ENCODE measurements at places on chromosomes 5 and 9.

DNA sequence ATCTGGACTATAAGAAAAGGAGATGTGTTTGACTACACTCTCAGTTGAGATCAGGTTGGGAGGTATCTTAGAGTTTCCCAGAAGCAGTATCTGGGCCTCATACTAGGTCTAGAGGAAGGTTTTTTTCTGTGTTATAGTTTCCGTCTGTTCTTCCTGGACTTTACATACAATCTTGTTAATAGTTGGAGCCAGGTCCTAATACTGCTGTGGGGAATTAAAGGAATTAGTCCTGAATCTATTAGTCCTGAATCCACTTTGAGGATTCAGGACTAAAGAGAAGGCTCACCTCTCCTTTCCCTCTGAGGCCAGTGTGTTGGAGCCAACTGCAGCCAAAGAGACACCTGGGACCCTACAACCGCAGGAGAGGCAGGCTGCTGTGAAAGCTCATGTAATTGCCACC is 445.7 kb upstream of the CLINT1 start:
- no peak for DNase-seq

DNA sequence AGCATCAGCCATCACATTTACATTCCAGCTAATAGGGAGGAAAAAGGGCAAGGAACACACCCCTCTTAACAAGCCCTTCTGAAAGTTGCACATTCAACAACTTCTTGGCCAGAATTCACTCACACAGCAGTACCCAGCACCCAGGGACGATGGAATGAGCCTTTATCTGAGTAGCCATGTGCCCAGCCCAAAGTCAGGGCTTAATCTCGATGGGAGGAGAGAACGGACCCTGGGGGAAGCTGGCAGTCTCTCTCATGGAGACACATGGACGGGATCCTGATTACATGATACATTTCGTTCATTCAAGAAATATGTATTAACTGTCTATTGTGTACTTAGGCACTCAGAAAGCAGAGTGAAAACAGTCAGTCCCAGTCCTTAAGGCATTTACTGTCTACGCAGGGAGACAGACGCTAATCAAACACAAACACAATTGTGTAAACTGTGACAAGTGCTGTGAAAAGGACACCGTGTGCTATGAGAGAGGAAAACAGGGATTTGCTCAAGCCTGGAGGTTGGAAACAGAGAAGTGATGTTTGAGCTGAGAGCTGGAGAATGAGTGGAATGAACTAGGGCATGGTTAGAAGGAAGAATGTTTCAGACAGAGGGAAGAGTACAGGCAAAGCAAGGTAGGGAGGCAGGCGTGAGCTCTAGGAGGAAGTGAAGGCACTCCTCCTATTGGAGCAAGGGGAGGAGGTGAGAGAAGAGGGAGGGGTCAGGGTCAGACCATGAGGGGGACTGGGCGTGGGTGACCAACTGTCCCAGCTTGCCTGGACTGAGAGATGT is 7.4 kb downstream of the OTULINL start:
- no peak for DNase-seq

DNA sequence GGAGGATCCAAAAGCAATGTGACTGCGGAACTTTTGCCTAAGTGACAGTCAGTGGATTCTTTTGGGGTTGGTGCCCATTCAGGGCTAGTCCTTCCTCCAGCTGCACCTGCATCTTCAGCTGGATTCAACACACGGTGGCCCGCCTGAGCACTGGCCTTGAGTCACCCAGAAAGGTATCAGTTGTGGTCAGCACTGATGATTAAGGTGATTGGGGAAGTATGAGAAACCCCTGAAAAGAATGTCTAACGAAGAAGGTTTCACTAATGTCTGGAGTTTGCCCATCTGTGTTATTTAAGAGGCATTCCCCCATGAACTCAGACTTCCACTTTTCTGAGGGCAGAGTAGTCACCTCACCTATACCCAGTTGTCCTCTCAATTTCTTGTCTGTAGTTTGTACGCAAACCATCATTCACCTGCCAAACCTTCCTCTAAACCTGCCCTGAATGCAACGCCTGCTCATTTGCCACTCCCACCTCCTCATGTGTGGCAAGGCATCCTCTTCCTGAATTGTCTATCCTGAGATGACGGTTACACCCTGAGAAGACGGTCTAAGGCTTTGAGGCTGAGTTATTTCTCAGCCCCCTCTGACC is 27.2 kb downstream of the CSF2 start:
- DNase-seq = no peak

GRCh38 chr9:4929917-4930316 is 55.2 kb upstream of the JAK2 start:
- DNase-seq = no peak

Data from stimulated activated CD4-positive, alpha-beta T cell treated with anti-CD3 and anti-CD28 coated beads, TNF-alpha, amount 100 ng/mL, for 24 hours (primary cell).